ENCODE measurements at places on chromosomes 7 and 10. TPM values are rescaled to one million over a fixed set of nuclear protein-coding genes. Genes with fewer than 3 reads are reported as not detected.

Gene CYP3A7
- not detected for total RNA-seq

Gene SLC29A3
- 1.8 TPM for total RNA-seq

Gene NUPR2
- not detected for total RNA-seq

Gene FGF8
- total RNA-seq: not detected

Gene HKDC1
- 1.1 TPM for total RNA-seq

Gene TDRD1
- 0.06 TPM for total RNA-seq

Gene IGFBP3
- 14.0 TPM for total RNA-seq

Gene MSRB2
- total RNA-seq: 18.9 TPM
